ENCODE measurements at places on chromosomes 6 and 20. TPM values are rescaled to one million over a fixed set of nuclear protein-coding genes. Genes with fewer than 3 reads are reported as not detected.

The LINC00237 gene
- not detected for total RNA-seq

The NPBWR2 gene
- total RNA-seq = not detected

The ARMC2 gene
- 10.0 TPM for total RNA-seq

- no peaks in the 10 kb centered on the region for H3K36me3 ChIP-seq
- no peak for DNase-seq
- no peak overlapping the region for H3K4me3 ChIP-seq
- no peak overlapping the region for H3K27ac ChIP-seq
These were observed 207.4 kb downstream of the BMP2 start for GRCh38 chr20:6974838-6975237.

GRCh38 chr6:43974643-43975230, 152.5 kb downstream of the MRPL14 start:
- H3K27ac ChIP-seq = no peak overlapping the region
- H3K36me3 ChIP-seq = no peaks in the 10 kb centered on the region
- no peaks in the 10 kb centered on the region for H3K4me1 ChIP-seq
- no peak for DNase-seq

GRCh38 chr6:107607116-107607515, 117.2 kb downstream of the SOBP start:
- no peak for DNase-seq
- H3K27me3 ChIP-seq = peaks cover 13% of the 10 kb centered on the region
- no peaks in the 10 kb centered on the region for H3K4me1 ChIP-seq
- H3K27ac ChIP-seq = no peak overlapping the region
- no peak overlapping the region for H3K4me3 ChIP-seq

GRCh38 chr6:106411056-106411455, 50.5 kb downstream of the CRYBG1 start:
- H3K4me1 ChIP-seq = no peaks in the 10 kb centered on the region
- peaks cover 2% of the 10 kb centered on the region for H3K36me3 ChIP-seq
- no peak overlapping the region for H3K27ac ChIP-seq
- peaks cover 54% of the 10 kb centered on the region for H3K27me3 ChIP-seq
- no peak for DNase-seq

GRCh38 chr6:88914180-88914579, 49.2 kb downstream of the RNGTT start:
- no peaks in the 10 kb centered on the region for H3K27me3 ChIP-seq
- H3K4me3 ChIP-seq = no peak overlapping the region
- H3K27ac ChIP-seq = no peak overlapping the region

All from activated CD4-positive, alpha-beta T cell treated with anti-CD3 and anti-CD28 coated beads, Interleukin-2, amount 10 ng/mL, durations not matched to agents 7 days and 5 days (primary cell).